ENCODE measurements at places on chromosomes 5 and 9.

DNA sequence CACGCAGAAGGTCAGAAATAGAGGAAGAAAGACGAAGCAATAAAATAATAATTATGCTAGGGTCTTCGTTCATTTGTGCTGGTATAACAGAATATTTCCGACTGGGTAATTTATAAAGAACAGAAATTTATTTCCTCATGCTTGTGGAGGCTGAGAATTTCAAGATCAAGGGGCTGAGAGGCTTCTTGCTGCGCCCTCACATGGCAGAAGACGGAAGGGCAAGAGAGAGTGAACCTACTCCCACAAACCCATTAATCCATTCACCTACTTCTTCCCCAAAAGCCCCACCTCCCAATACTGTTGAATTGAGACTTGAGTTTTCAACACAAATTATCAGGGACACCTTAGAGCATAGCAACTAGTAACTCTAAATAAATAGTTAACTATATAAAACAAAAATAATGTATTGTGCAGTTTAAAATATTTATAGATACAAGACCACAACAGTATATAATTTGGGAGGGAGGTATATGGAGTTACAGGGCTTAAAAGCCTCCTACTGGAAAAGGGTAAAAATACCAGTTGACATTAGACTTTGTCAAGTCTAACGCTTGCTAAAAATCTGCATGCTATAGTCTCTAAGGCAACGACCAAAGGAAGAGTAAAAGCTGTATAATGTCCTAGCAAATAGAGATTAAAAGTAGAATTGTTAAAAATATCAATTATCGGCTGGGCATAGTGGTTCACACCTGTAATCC lies 40.3 kb upstream of the NAA35 start:
- no peak for DNase-seq

DNA sequence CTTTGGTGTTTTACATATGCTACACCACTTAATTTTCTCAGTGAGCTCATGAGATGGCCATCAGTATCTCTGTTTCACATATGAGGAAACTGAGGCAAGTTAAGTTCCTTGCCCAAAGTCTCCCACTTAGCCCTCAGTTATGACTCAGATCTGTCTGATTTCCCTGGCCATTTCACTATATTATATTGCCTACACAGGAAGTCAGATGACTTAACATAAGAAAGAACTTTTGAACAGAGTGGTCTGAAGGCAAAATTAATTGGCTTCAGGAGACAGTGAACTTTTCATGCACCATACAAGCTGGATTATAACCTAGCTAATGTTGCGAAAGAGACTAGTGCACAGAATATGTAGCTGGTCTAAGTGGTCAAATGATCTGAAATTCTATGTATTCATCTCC lies 221.6 kb downstream of the NFIB start:
- no peak for DNase-seq

DNA sequence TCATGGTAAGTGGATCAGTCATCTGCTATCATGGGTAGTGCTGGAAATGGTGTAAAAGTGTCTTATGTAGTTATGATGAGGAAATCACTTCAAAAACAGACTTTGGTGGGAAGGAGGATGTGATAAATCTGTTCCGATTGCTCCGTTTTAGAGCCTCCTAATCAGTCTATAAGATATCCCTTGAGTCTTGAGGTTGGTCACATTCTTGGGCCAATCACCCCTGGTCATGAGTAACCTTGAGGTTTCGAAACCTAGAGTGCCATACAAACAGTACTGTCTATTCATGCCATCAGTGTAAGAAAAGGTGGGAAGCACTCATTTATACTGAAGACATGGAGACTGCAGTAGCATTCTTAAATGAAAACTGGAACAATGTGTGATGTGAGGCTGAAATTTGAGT lies 45.8 kb downstream of the LRRTM2 start:
- DNase-seq: no peak

- no peak for DNase-seq
These were observed 135.3 kb upstream of the IL12B start for GRCh38 chr5:159465604-159466003.

- DNase-seq: no peak
These were observed 12.8 kb upstream of the PDZD2 start for GRCh38 chr5:31626156-31626555.

GRCh38 chr5:91296674-91297143 lies 86.4 kb downstream of the ARRDC3 start:
- no peak for DNase-seq

DNA sequence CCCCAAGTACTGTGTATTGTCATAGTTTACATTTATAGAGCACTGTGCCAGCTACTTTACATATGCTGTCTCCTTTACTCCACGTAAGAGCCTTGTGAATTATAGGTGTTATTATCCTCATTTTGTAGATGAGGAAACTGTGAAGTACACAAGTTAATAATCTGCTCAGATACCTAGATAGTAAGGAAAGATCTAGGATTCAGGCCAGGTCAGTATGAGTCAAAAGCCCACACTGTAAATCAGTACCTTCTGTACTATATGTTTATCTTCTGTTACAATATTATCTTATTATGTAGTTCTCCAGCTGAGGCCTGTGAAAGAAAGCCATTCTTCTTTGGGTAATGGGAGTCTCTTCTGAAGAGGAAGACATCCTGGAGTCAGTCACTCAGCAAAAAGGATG lies 72.4 kb upstream of the TLX3 start:
- DNase-seq: no peak

GRCh38 chr5:52837591-52838001 lies 49.9 kb downstream of the ITGA1 start:
- no peak for DNase-seq

DNA sequence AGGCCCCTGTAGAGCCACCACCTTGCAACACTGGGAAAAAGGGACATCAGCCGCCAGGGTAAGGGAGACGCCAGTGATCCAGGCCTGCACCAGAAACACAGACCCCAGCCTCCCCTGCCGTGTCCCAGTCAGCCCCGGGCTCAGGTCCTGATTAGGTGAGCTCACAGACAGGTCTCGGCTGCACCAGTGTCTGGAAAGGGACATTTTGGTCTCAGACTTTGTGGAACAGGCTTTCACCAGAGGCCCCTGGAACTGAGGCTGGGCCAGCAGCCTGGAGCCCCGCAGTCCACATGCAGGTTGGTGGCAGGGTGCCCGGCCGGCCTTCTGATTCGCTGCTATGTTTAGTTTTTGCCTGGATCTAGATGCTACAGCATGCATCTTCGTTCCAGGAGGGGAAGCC lies 369.0 kb upstream of the IRX4 start:
- DNase-seq: no peak
